ENCODE measurements at places on chromosomes 11 and 22.
A peak's percentile ranks its signal among the peaks of the same experiment; 100 is the strongest.

DNA sequence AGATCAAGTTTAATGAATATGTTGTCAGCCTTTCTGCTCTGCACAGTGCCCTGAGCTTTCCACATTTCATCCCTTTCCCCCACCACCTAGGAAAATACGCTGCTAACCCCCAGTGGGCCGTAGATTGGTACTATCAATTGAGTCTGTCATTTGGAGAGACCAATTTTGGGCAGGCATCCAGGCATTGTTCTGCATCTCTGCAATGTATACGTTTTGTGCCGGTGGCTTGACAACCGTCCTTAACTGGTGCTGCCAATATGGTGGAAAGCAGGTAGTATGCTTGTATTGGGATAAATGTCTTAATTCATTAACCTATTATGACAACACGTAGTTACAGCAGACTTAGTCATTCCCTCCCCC lies 1.3 kb downstream of the ELMOD1 start:
- DNase-seq, result no peak

DNA sequence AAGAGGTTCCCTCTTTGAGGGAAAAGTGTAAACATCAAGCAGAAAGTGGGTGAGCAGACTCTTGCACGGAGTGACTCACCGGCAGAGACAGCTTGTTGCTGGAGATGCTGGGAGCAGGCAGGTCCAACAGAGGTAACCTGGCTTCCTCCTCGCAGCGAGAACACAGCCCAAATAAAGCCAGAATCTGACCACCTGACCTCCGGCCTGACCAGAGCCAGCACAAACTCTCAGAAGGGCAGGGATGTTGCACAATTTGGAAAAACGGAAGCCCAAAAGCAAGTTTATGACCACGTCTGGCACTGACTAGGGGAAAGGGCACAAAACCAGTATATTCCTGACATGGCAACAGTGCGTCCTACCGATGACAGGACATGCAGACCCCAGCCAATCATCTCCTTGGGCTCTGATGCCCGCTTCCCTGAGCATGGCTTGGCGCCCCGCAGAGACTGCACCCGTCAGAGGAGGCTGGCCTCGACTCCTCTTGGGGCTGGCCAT lies 5.4 kb downstream of the SMCO4 start:
- no peak for DNase-seq

GRCh38 chr11:45807792-45808238 lies 2.9 kb downstream of the SLC35C1 start:
- no peak for DNase-seq

GRCh38 chr11:86799680-86800075 lies 664 bp upstream of the PRSS23 start:
- no peak for DNase-seq

GRCh38 chr11:12119502-12119901 lies 9.1 kb downstream of the MICAL2 start:
- DNase-seq, result peak; percentile 92

- DNase-seq, result no peak
Measured at GRCh38 chr22:41478891-41479521, 10.1 kb downstream of the ACO2 start.

GRCh38 chr11:57511741-57512430 lies 3.6 kb downstream of the SLC43A1 start:
- no peak for DNase-seq

GRCh38 chr11:57779276-57779675 lies 17.7 kb downstream of the CTNND1 start:
- no peak for DNase-seq

DNA sequence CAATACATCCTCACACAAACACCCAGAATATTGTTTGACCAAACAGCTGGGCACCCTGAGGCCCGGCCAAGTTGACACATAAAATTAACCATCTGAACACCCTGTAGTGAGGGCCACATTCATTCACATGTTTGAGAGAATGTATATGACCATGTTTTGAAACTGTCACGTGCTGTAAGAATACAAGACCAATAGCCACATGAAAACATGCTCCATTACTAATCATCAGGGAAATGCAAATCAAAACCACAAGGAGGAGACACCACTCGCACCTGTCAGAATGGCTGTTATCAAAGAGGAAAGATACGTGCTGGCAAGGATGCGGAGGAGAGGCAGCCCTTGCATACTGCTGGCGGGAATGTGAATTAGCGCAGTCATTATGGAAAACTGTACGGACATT lies 38.3 kb upstream of the IGSF9B start:
- DNase-seq, result no peak

GRCh38 chr11:14358729-14359439 lies at the start of gene RRAS2:
RRAS2 (minus strand) TSS chr11:14359183; CDS start chr11:14358870, 313 bp downstream.
- no peak for DNase-seq
